Activated CD4-positive, alpha-beta T cell treated with anti-CD3 and anti-CD28 coated beads, Interleukin-2, amount 10 ng/mL, durations not matched to agents 7 days and 5 days (primary cell): ENCODE measurements at places on chromosomes 1 and 21. TPM values are rescaled to one million over a fixed set of nuclear protein-coding genes. Genes with fewer than 3 reads are reported as not detected.

The SLFNL1 gene
- total RNA-seq: 0.25 TPM

The S100A1 gene
- not detected for total RNA-seq

The ETV3L gene
- not detected for total RNA-seq

The QSOX1 gene
- 18.5 TPM for total RNA-seq

The CFHR1 gene
- not detected for total RNA-seq

The RGS1 gene
- 14.2 TPM for total RNA-seq

The CRNN gene
- not detected for total RNA-seq

The AADACL3 gene
- total RNA-seq: not detected

The ANKRD45 gene
- not detected for total RNA-seq
